ENCODE measurements at places on chromosomes 1 and 21.

GRCh38 chr1:169694304-169695075, 16.9 kb downstream of the SELL start:
- DNase-seq, result no peak

DNA sequence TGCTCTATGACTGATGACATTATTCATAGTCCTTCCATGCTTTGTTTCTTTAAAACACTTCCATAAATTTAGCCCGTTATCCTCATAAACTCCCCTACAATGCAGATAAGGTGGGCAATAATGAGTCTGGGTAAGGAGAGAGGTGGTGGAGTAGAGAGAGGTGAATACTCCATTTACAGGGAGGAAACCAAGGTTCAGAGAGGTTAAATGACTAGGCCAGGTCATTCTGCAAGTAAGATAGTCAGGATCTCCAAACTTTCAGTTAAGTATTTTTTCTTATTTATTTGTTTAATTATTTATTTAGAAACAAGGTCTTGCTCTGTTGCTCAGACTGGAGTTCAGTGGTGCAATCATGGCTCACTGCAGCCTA, 26.1 kb downstream of the PAFAH2 start:
- no peak for DNase-seq

DNA sequence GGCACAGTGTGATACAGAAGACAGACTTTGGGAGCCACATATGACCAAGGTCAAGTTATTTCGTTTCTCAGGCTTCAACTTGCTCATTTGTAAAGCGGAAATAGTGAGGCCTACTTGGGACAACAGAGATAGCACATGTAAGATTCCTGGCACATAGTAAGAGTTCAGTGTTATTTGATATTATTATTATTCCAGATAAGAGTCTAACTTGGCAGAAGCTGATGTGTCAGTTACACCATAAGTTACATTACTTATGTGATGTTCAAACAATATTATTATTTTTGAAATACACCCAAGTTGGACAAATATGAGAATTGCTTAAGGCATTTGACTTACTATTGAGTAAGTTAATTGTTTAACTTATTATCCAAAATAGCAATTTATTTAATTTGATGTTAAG, 10.2 kb upstream of the CYP4X1 start:
- DNase-seq, result no peak

DNA sequence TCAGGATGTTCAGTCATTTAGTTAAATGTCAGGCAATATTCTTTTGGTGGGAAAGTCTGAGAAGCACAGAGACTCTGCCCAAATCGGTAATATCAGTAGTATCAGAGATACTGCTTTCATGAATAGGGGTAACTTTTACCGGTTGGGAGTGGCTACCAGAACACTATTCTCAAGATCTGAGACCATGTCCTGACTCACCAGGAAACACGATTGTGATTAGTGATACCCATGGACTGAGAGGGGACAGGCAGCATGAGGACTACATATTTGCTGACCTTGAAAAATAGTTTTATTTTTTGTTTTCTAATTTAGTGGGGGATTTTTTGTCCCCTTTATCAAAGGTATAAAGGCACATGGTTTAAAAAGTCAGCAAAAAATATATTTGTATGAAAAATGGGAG, 76.0 kb upstream of the NEK2 start:
- no peak for DNase-seq

- DNase-seq, result no peak
These were observed 200.9 kb downstream of the DISC1 start for GRCh38 chr1:231827337-231828105.

DNA sequence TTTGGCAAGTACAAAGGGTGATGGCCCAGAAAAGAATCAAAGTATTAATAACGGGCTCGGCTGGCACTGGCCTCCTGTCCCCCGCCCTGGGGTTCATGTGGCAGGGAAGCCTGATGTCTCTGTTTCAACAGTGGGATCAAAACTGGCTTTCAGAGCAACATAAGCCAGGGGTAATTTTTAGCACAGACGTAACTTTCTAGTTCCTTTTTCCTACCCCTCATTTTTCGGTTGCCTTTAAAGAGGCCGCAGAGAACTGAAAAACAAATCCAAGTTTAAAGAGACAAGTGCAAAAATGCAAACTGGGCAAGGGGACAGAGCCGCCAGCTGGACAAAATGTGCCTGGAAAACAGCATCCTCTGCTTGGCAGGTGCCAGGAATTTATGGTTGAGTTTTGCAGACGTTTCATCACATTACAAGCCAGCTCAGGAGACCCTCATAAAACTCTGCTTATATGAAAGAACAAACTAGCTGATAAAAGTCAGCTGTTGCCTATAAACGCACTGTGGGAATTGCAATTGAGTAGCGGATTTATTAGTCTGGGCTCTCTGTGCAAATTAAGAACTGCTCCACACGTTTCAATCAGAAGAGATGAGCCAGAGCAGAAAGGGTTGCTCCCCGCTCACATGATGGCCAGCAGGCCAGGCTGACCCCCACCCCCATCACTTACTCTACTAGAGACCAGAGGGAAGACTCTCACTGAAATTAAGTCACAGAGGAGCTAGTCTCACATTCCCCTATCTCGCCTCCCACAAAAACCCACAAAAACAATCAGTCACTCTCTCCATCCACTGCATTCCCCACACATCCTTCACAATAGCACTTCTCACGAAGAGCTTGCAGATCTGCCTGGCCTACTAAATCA, 15.8 kb upstream of the CDCA8 start:
- no peak for DNase-seq

DNA sequence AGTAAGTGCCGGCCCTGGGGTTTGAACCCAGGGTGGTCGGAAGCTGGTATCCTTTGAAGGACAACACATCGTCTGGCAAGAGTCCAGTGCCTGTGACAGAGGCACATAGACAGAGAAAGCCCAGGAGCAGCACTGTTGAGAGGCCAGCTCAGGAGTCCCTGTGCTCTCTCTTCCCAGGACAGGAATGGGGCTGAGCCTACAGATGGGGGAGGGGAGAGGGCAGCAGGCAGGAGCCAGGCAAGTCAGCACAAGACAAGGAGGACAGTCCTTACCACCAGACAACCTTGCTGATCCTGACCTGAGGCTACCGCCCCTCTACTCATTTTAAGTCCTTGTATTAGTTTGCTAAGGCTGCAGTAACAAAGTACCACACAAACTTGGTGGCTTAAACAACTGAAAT, 27.7 kb upstream of the SYT6 start:
- DNase-seq, result no peak

GRCh38 chr1:8847990-8848389, 30.5 kb downstream of the ENO1 start:
- DNase-seq, result no peak

DNA sequence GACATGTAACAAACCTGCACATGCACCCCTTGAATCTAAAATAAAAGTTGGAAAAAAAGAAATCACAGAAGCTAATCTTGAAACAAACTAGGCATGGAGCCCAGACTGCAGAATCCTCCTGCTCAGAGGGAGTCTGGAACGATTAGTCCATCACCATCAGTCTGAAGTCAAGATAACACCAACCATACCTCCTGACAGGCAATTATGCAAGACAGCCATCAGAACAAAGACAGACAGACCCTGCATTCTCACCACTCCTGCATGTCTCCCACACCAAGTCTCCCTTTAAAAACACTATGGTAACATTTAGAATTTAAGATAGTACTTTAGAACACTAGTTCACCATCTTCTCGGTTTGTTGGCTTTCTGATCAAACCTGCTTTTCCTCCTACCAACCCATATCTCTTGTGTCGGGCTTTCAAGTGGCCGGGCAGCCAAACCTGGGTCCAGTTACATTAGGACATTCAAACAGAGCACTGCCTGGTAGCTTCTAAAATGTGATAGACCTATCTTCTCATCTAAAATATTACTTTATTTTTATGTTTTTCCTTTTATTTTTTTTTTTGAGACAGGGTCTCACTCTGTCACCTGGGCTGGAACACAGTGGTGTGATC, 10.1 kb downstream of the YARS1 start:
- DNase-seq, result no peak

GRCh38 chr1:81505831-81506230, 294.9 kb upstream of the ADGRL2 start:
- no peak for DNase-seq

GRCh38 chr1:67577646-67578045, 107.4 kb upstream of the GADD45A start:
- DNase-seq, result no peak

DNA sequence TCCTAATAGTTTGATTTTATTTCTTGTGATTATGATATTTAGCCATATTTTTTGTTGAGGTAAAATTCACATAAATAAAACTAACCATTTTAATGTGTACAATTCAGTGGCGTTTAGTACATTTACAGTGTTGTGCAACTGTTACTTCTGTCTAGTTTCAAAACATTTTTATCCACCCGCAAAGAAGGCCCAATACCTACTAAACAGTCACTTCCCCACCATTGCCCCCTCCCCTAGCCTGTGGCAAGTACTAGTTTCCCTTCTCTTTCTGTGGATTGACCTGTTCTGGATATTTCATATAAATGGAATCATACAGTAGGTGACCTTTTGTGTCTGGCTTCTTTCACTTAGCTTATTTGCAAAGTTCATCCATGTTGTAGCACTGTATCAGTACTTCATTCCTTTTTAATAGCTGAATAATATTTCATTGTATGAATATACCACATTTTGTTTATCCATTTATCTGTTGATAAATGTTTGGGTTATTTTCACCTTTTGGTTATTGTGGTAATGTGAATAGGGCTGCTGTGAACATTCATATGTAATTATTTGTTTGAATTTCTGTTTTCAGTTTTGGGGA, 4.1 kb downstream of the FLVCR1 start:
- DNase-seq, result no peak

DNA sequence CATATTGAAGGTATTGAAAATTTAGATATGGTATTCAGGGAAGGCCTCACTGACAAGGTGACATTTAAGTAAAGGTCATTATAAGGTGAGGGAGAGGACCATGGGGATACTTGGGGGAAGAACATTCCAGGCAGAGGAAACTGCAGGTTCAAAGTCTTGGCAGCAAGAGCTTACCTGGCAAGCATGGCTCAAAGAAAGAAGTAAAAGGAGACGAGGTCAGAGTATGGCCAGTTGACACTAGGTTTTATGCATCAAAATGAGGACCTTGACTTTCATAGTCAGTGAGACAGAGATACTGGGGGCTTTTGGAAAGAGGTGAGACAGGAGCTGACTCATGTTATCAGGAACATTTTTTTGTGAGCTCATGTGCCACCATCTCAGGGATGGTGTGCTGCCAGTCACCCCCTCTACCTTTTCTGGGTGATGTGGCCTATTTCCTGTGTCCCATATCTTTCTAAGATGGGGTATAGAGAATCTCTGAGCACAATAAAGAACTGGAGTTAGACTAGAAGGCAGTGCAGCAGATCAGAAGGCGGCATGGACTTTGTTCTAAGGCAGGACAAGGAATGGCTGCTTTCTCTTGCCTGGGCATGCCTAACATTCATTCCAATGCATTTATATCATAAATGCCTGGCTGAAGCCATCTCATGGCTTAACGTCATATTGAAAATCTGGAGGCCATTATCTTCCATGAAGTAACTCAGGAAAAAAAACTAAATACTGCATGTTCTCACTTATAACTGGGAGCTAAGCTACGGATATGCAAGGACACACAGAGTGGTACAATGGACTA, 406.7 kb downstream of the NTNG1 start:
- DNase-seq, result no peak
